ENCODE measurements at places on chromosomes 2 and 18. TPM values are rescaled to one million over a fixed set of nuclear protein-coding genes. Genes with fewer than 3 reads are reported as not detected.

The SP140 gene
- total RNA-seq = not detected

The CD8A gene
- not detected for total RNA-seq

The ECEL1 gene
- total RNA-seq = not detected

The NMS gene
- total RNA-seq = not detected

The TNFAIP6 gene
- 20.0 TPM for total RNA-seq

The IGFBP5 gene
- 25.2 TPM for total RNA-seq

The UGT1A1 gene
- not detected for total RNA-seq

The TRIM54 gene
- total RNA-seq = not detected

The AQP4 gene
- total RNA-seq = not detected

The LOXHD1 gene
- total RNA-seq = not detected
